Left renal cortex interstitium (tissue), 4 donors: ENCODE measurements at places on chromosomes 12 and 14.

DNA sequence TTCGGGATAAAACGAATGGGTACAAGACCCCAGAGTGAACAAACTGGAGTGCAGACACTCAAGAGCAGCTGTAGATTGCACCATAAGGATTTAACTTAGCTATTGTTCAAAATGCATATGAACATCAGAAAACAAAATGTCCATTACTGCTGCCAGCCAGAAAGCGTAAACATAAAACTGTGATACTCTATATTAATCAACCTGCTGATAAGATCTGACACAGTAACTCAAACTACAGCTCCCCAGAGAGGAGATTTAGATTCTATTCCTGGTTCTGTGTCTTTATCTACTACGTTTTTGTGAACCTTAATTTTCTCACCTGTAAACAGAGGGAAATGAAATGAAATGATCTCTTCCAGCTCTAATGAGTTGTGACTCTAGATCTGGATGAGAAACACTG is 22.3 kb downstream of the LRIG3 start:
- no peak for DNase-seq

GRCh38 chr14:24197056-24197450 is 1.8 kb upstream of the TM9SF1 start:
- no peak for DNase-seq

- no peak for DNase-seq
Observed at GRCh38 chr12:111444314-111444924, 38.7 kb downstream of the SH2B3 start.

GRCh38 chr12:25023808-25024207 is 74.9 kb upstream of the BCAT1 start:
- no peak for DNase-seq

DNA sequence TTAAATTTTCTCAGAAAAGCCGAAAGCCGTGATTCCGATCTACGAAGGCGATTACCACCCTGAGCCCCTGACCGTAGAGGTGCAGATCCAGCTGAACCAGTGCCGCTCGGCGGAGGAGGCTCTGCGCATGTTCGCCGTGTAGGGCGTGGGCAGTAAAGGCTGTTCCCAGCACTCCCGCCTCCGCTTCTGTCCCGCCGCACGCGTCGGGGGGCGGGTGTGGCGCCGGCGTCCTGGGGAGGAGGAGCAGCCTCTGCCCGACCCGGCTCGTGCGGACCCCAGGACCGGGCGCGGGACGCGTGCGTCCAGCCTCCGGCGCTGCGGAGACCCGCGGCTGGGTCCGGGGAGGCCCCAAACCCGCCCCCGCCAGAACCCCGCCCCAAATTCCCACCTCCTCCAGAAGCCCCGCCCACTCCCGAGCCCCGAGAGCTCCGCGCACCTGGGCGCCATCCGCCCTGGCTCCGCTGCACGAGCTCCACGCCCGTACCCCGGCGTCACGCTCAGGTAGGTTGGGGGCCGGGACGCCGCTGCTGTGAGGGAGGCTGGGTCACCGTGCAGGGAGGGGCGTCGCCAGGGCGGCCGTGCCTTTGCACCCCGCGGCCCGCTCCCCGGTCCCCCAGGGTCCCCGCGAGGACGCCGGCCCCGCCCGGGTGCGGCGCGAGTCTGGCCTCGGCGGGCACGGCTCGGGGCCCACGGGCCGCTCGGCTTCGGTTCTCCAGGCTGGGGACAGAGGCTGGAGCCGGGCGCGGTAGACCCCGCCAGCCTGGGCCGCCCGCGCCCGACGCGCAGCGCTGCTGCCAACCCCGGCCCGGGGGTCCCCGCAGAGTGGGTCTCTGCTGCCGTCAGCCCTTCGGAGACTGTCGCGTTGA is at the start of gene B3GNT4:
TSS of gene B3GNT4 (plus strand) at position 409 of the 866 bp plus-strand sequence. CDS start 910 bp downstream, outside the sequence.
- DNase-seq: no peak

DNA sequence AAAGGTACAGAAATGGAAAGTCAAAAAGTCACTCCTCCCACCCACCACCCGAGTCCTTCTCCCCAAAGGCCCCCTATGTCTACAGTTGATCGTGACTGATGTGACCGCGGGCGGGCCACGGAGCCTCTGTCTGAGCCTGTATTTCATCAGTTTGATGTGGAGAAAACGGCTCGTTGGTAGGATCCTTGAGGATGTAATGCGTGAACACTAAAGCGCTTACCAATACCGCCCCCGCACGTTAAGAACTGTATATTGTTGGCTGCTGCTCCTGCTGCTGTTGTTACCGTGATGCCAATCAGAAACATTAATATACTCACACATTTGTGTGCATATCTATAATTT is 24.6 kb upstream of the UBC start:
- DNase-seq: no peak

GRCh38 chr14:103178521-103178920 is 55.3 kb downstream of the TNFAIP2 start:
- no peak for DNase-seq

DNA sequence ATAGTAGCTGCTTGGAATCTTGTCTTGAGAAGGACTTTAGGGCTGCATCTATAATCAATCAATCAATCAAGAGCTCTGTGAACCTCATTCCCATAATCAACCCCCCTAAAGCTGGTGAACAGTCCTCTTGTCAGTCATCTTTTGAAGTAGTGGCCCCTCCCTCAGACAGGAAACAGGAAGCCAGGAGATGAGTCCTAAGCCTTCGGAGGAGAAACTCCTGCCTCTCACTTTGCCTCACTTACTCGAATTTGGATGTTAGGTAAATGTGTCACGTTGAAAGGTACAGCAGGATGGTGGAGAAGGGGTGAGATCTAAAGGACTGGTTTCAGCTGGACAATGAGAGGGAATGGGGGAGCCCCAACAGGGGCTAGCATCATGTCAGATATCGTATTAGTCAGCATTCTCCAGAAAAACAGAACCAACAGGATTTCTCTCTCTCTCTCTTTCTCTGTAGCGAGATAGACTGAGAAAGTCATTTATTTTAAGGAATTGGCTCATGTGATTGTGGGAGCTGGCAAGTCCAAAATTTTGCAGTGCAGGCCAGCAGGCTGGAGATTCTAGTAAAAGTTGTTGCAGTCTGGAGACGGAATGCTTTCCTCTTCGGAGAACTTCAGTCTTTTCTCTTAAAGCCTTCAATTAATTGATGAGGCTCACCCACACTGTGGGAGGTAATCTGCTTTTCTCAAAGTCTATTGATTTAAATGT is 144.4 kb upstream of the PWP1 start:
- no peak for DNase-seq

DNA sequence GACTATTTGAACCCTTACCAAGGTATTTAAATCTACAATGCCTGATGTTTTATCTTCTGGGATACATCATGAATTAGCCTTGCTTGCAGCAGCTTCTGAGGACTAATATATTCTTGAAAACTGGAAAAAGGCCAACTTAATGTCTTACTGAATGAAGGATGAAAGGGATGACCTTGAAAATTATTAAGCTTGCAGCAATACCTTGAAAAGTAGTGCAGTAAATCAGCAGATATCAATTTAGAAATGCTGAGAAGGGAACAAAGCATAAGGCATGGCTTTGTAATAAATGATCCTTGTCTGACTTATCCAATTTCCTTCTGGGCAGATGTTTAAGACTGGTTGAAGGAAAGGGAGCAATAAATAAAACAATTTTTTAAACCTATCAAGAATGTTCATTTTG is 37.3 kb upstream of the FERMT2 start:
- DNase-seq: no peak

DNA sequence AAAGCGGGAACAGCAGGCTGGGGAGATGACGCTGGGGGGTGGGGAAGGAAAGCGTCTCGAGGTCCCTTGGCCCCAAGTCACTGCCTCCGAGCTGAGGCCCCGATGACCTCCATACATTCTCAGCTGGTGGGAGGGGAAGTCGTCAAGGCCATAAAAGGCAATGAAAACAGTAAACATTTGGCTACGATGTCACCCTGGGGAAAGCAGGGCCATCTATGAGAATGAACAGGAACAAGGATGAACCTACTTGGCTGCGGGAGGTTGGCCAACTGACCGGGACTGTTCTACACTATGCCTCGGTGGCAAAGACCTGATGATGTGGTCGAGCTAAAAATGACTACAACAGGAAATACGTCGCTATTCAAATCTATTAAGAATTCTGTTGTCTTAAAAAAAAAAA is 19.5 kb downstream of the PRKAB1 start:
- DNase-seq: no peak

DNA sequence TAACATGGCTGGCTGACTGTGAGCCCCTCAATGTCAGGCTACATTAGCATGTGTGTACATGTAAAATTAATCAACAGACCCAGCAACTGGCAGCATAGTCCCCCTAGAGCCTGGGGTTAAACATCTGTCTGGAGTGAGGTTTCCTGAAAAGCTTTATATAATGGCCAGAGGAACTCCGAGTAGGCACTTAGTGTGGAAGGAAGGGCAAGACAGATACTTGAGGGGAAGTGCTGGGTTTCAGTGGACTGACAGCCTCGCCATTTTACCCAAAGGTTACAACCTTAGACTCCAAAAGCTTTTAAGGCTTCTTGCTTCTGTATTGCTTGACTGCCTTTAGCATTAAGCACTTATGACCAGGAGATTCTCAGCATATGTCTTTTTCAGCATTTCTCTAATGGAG is 430.8 kb downstream of the FLRT2 start:
- no peak for DNase-seq

DNA sequence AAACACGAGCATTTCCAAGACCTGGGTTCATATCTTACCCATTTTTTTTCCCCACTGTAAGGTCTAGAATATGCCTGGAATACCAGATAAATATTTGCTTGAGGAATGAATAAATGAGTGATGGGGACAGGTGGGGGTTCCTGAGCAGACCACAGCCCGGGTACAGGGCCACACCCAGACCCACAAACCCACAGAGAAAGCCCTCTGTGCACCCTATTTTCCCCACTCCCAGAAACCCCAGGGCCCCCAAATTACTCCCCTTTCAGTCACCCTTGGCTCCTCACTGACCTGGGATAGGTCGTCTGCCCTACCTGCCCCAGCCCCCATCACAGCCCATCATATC is 66.5 kb upstream of the DDX11 start:
- DNase-seq: no peak

DNA sequence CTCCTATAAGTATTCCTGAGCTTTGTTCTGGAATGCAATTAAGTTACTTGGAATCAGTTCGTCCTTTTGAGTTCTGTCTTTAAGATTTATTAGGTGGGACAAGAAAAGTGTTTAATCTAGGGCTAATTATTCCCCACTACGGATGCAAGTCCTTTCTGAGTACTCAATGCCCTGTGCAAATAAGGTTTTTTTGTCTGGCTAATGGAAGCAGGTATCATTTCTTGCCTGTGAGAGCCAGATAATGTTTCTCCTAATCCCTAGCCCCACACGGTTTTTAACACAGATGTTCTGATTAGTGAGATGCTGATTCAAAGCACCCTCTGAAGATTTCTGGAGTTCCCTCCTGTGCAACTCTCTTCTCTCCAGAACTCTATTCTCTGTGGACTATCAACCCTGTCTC is 296.6 kb upstream of the PRICKLE1 start:
- DNase-seq: no peak

DNA sequence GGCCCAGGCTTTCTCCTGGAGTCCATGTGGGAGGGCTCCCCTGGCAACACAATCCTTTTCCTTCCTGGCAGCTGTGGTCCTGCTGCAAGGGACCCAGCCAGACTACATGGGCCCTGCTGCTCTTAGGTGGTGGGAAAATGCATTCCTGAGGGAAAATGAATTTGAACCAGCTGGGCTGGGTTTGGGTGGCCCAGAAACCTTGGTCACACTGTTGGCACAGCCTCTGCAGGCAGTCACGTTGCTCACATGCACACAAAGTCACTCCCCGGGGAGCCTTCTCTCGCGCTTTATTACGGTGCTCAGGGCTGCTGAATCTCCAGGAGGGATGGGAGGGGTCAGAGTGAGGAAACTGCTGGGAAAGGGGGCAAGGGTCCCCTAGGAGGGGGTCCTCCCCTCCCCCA is 17.2 kb downstream of the PLEKHG3 start:
- no peak for DNase-seq

DNA sequence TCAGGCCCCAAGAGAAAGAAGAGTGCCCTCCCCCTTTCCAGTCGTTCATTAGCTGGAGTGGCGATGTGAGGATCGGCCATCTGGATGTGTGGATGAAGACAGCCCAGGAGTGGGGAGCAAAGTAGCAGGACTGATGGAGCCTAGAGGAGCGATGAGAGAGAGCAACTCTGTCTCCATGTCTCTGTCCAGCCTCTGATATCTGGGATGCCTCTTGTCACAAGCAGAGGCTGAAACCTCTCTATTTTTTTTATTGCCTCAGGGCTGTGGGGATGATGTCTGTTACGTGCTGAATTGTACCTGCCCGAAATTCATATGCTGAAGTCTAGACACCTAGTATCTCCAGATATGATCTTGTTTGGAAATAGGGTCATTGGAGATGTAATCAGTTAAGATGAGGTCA is 2.7 kb downstream of the SERPINA11 start:
- no peak for DNase-seq

DNA sequence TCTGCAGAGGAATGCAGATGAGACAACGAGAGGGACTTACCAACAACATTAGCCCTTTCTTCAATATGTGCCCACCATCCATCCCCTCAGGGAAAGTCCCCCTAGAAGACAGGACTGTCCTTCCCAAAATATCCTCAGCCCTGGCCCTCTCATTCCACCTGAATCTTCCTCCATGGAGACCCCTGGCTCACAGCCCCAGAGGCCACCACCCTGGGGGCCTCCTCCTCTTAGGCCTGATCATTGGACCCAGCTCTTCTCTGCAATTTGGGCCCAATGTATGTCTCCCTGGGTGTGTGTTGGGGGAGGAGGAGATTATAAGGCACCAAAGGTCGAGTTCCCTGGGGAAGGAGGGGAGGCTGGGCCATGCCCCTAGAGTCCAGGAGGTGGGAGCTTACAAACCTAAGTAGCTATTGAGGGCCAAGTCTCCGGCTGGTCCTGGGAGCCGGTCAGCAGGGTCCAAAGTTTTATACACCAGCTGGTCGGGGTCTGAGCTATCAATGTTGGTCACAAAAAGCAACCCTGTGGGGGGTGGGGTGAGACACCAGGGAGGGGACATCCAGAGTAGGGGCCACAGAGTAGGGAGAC is 8.1 kb downstream of the ITGA7 start:
- no peak for DNase-seq

GRCh38 chr12:132831771-132832170 is 3.1 kb upstream of the GOLGA3 start:
- no peak for DNase-seq

GRCh38 chr12:60489071-60489470 is 893.2 kb downstream of the SLC16A7 start:
- DNase-seq: no peak

DNA sequence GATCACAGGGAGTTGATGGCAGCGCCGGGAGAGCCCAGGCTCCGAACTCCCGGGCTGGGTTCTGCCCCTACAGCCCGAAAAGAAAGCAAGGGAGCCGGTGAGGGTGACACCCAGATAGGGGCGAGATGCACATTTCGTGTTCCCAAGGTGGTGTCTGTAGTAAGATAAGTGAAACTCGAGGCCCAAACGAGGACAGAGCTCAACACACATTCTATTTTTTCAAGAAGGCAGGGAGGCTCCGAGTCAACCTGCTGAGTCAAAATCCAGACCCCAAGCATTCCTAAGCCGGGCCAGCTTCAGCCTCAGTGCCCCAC is 24.2 kb upstream of the YY1 start:
- no peak for DNase-seq

- no peak for DNase-seq
Observed at GRCh38 chr12:80766897-80767296, 50.2 kb downstream of the MYF5 start.
